ENCODE measurements at places on chromosomes 2 and 18.
A peak's percentile ranks its signal among the peaks of the same experiment; 100 is the strongest.

- peak; percentile 38 for DNase-seq
Observed at GRCh38 chr2:29923110-29923721, 1.8 kb upstream of the ALK start.

DNA sequence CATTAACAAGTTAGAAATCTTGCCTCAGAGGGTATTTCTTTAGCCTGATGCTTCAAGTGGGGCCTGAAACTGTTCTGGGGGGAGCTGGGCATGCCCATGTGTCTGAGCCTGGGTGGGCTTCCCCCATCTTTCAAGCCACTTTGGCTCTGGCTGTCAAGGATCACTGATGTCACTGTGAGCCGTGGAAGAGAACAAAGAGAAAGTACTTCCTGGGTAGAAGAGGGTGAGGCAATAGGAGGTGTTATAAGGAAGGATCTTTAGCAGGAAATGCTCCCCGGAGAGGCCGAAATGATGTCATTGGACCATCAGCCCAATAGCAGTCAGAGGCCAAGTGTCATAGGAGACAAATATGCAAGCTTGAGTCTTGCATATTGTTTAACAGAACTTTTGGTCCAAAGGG, 228.4 kb upstream of the MEX3C start:
- DNase-seq = no peak

DNA sequence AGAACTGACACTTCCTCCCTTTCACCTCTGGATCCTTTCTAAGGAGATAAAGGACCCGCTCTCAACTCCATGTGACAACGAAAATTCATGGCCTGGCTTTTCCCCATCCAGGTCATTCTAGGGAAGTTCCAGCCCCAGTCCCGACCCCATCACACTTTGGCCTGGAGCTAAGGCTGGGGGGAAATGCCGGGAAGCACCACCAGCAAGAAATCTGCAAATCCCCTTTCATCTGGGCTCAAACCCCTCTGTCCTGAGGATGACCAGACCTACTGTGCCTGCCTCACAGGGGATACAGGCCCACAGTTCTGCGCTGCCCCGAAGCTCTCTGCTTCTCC, 1.3 kb downstream of the SIX2 start:
- no peak for DNase-seq

GRCh38 chr2:228688007-228688645, 506.6 kb upstream of the SPHKAP start:
- DNase-seq = no peak

- DNase-seq = no peak
Observed at GRCh38 chr2:16860627-16861026, 195.0 kb upstream of the CYRIA start.

GRCh38 chr2:85247610-85248009, 80.2 kb downstream of the TGOLN2 start:
- DNase-seq = no peak
